ENCODE measurements at places on chromosomes 3 and 15.

GRCh38 chr15:96355568-96356187, 25.2 kb downstream of the NR2F2 start:
- DNase-seq = no peak

DNA sequence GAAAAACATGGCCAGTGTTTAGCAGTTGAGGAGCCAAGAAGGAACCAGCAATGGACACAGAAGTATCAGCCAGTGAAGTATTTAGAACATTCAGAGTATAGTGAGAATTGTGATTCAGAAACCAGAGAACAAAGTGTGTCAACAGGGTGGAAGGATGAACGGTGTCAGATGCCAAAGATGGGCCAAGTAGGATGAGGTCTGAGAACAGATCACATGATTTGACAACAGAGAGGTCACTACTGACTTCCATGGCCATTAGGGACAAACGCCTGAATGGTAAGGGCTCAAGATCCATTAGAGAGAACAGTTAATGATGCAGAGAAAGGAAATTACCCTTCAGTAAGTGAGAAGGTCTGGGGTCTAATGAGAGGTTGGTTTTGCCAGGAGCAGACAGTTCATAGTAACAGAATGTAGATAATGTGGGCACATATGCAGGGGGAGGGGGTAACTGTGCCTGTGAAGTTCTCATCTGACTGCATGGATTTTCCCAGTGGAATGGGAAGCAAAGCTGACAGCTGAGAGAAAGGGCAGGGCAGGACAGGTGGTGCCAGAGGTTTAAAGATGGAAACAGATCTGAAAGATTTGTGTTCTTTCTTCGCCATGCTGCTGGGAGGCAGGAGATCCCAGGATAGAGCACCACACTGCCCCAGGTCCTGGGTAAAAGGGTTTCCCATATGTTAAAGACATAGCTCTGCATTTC, 4.8 kb upstream of the ACAD9 start:
- DNase-seq = no peak

DNA sequence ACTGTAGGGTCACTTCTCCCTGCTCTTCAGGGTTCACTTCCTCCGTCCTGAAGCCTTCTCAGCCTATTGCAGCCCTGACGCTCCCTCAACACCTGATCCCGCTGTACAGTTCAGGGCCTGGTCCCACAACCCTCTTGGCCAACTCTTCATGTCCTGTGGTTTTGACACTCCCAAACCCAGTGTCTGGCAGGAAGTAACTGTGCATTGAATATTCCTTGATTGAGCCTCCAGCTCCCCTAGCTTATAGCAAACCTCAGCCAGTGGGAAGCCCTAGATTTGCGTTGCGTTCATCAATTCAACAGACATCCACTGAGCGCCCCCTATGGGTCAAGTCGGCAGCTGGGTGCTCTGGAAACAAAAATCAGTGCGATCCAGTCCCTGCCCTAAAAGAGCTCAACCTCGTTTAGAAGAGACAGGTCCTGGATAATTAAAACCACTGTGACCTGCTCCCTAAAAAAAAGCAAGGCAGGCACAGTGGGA, 13.5 kb downstream of the UBAP1L start:
- peak; percentile 80 for DNase-seq

- DNase-seq = no peak
Measured at GRCh38 chr3:155619118-155619915, 125.6 kb downstream of the PLCH1 start.

- no peak for DNase-seq
Measured at GRCh38 chr3:37554364-37554763, 307.3 kb upstream of the CTDSPL start.

GRCh38 chr3:50122661-50123391, 32.3 kb upstream of the SEMA3F start:
- DNase-seq = no peak

DNA sequence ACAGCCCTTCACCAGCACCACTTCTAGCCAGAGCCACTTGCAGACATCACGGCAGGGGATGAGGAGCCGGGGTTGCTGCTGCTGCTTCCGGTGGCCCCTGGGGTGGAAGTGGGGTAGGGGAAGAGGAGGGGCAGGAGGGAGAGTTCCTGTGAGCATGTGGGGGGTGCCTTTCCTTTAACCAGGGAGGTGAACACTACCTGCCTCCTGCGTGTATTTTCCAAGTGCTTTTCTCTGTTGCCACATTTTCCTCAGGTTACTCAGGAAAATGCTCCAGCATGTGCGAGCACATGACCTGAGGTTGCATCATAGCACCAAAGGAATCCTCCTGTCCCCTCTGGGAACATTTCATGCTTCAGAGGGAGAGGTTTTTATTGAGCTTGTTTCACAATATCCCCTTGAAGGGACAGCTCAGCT, 12.2 kb upstream of the SACM1L start:
- no peak for DNase-seq

- no peak for DNase-seq
Measured at GRCh38 chr3:62500556-62501288, 127.4 kb upstream of the FEZF2 start.

DNA sequence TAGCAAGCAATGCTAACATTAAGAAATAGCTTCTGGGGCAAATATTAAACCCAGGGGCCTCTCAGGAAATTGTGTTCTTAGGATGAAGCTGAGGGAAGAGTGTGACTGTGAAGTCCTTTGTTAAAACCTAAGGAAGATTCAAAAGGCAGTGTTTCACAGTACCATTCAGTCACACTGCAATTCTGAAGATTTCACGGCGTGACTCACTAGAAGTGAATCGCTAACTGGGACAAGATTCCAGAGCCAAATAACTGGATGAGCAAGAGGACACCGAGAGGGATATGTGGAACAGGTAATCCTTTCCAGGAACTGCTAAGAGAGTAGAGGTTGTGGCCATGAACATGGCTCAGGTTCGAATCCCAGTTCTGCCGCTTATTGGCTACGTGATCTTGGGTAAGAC, 61.8 kb upstream of the SMAD3 start:
- DNase-seq = no peak

DNA sequence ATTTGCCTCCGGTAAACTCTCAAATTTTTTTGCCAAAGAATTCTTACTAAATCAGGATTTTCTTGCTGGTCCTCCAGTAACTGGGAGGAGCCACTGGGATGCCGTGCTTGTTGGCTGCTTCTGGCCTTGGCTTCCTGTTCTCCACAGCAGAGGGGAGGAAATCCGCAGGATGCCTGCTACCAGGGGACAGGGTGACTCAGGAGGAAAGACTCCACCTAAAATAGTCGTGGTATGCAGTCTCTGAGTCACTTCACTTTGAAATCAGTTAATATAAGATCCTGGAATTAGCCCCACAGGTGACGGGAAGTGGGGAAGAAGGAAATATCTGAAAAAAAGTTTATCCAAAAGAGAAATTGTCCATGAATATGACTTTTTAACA, 6.5 kb upstream of the TM4SF18 start:
- DNase-seq = peak; percentile 77

DNA sequence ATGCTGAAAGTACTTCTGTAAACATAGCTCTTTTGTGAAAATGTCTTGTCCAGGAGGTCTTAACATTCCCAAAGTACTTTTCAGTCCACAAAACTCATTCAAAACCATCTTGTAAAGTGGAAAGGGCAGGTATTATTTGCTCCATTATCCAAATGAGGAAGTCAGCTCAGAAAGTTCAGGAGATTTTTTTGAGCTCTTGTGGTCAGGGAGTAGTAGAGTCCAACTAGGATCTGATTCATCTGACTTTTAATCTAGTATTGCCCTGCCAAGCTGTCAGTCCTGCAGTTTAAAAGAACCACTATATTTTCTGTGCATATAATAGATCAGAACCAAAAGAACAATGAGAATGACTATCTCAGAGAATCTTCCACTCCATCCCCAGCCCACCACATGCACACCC, 83.5 kb downstream of the FOXB1 start:
- DNase-seq = no peak

DNA sequence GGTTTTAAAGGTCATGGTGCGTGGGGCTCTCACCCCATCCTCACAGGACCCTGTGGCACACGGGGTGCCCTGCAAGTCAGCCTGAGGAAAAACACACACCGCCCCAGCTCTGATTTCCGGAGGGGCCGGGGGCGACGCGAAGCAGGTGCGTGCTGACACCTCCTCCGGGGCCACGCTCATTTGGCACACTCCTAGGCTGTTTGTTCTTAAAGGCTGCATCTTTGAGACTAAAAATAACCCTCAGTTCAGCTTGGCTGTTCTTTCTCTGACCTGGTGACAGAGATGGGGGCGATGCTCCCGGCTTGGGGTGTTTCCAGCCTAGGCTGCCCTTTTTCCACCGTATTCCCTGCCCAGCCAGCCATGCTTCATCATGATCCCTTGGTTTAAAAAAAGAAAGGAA, 141.5 kb upstream of the TPM1 start:
- DNase-seq = no peak

DNA sequence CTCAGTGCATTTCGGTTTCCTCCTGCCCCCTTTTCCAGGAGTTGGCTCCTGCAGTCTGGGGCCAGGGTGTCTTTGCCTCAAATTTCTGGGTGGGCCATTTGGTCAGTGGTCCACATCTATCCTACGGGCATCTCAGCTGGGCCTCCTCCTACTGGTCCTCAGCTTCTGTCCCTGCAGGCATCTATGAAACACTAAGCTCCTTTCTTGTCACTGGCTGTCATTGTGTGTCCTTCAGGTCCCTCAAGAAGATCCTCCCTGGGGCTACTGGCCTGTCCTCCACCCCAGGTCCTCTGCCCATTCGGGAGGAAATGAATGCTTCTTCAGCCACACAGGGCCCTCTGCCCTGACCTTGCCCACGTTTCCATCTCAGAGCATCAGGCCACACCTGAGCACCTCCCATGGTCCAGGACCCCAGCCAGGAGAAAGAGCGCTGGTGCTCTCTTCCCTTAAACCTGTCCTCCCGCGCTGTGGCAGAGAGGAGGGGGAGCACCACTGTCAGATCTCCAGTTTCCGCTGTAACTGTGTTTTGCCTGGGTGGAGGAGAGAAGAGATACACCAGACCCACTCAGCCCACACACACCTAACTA, 1.8 kb downstream of the PRR23E start:
- DNase-seq = no peak

DNA sequence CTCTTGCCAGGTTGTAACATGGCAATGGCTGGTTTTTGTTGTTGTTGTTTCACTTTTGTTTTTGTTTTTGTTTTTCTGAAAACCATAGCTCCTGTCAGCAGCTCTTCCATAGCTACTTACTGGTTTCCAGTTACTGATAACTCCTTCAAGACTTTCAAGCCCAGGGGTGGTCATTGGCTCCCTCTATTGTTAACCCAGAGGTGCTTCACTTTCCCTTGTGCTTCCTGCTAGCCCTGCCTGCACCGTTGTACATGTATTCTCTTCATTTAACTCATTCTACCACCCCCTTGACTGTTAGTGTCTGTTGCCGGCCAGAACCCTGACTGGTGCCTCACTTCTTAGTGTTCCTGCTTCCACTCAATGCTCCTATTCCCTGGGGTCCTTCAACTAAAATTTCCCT, 4.2 kb upstream of the TRAT1 start:
- no peak for DNase-seq

DNA sequence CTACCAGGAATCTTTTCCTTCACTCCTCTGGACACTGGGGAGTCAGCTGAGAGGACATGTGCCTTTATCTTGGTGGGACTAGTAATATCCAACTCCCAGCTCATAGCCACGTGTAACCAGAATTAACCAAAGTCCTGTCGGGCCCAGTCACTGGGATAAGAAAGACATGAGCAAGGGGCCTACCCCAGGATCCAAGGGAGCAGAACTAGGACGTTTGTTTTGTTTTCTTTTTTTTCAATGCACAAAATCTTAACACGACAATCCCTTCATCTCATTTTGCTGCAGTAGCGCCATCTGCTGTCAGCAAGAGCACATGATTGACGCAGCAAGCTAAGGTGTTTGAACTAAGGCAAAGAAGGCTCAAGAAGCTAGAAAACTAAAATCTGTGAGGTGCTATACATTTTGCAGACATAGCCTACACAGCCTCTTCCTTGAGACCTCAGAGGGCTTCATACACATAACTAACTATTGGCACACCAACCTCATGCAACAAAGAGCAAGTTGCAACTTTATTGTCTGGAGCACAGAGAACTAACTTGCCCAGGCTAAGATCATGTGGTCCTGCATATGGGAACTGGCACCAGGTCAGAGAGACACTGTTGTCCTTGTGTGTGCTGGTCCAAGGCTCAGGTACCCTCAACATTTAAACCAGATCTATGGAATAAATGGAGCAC, 43.6 kb downstream of the RLBP1 start:
- peak; percentile 86 for DNase-seq

DNA sequence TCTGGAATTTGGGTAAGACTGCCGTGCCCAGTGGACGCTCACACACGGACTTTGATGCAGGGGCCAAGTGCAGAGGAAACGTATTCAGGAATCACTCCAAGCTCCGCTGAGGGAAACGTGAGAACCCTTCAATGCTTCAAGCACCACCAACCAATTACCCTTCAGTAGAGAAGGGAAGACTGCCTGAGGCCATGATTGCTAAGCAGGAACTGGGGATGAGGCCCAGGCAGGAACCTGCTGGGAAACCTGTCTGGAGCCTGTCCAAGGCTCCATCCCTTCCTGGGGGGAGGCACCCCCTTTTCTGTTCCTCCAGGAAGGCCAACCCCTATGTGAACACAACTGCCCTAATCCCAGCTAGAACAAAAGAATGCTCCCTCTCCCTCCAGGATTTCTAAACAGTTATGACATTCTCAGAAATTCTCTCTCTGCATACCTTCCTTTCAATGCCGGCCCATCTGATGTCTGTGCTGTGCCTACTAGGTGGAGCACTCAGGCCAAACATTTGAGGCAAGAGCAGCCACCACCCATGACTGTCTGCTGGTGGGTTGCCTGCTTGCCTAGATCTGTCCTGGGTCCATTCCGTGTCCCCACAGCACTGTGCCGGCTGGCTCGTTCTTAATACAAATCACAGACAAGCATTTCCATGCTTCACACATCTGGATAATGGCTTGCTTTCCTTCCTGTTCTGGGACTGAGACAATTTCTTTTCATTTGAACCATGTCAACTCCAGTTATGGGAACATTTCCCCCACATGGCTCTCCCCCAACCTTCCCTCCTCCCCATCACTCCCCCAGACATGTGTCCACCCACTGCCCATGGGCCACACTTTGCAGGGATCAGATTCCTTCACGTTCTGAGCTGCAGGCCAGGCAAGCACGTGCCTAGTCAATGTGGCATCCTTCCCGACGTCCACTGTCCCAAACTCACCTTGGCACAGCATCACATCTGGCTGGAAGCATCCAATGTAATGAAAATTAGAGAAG, 149.4 kb downstream of the ADAMTS17 start:
- no peak for DNase-seq

- no peak for DNase-seq
Measured at GRCh38 chr15:63716929-63717328, 116.8 kb downstream of the HERC1 start.

DNA sequence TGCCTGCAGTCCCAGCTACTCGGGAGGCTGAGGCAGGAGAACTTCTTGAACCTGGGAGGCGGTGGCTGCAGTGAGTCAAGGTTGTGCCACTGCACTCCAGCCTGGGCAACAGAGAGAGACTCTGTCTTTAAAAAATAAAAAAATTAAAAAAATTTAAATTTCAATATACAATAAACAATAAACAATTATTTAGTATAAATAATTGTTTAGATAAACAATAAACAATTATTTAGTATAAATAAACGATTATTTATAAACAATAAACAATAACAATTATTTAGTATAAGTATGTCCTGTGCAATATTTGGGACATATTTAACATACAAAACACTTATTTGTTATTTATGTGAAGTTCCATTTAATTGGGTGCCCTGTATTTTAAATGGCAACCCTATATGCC, 119.6 kb downstream of the XXYLT1 start:
- no peak for DNase-seq

Data from suppressor macrophage (primary cell).